ENCODE measurements at places on chromosomes 5 and 9.
A peak's percentile ranks its signal among the peaks of the same experiment; 100 is the strongest.

- no peak for DNase-seq
Measured at GRCh38 chr5:77298146-77298545, 87.7 kb downstream of the PDE8B start.

GRCh38 chr5:159095151-159095721, 4.5 kb downstream of the EBF1 start:
- DNase-seq, result no peak

DNA sequence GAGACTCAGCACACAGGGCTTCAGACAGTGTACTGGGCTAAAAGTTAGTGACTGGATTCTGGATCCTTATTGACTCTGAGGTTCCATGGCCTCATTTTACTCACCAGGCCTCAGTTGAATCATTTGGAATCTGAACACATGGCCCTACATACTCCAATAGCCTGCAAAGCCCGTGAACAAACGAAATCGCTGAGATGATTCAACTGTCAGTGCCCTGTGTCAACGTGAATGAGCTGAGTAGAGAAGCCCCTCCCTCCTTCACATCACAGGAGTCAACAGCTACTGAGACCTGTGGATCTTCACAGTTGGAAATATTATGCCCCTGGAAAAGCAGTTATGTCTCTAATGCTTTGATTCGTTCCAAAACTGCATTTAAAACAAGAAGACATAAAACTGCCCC, 429.3 kb downstream of the GADD45G start:
- no peak for DNase-seq

DNA sequence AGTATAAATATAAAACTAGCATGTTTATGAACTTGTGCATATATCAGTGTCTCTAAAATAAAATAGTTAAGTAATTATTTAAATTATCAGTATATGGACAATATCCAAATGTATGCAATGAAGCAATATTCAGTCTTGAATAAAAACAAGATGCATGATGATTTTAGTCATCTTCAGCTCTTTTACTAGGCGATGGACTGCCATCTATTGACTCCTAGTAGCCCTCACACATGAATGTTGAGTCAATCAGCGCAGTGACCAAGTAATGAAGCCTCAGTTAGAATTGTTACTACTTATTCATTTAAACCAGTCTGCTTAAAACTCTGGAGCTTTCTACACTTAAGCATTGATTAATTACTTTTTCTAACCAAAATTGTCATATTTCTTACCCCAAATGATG, 92.9 kb upstream of the GRHPR start:
- DNase-seq, result peak; percentile 10

DNA sequence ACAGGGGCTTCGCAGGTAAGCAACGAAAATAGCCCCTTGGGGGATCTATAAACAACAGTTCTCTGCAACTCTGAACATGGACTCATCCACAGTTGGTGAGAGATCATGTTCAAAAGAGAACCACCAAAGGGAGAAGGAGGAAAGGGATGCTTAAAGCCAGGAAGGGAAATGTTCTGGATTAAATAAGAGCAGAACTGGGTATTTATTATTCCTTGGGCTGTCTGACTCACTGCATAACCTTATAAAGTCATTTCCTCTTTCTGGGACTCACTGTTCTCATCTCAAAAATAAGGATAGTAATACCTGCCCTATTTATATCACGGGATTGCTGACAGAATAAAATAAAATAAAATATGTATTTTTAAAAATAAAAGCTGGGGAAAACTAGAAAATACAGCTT, 11.2 kb upstream of the MARCHF3 start:
- no peak for DNase-seq

DNA sequence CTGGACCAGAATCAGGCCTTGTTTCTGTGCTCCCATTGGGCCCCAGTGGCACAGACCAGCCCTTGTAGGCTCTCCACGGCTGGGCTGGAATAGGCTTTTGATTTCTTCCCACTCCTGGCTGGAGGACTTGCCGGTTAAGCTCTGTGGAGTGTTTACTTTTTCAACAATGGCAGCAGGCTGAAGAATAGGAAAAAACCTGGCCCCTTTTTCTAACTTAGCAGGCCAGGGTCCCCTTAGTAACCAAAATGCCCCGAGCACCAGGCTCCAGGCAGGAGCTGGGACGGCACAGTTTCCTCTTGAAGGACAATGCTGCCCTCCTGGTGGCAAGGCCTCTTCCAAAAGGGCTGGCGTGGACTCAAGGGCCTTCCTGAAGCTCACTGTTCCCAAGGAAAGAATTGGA, 230.3 kb downstream of the CRB2 start:
- no peak for DNase-seq

DNA sequence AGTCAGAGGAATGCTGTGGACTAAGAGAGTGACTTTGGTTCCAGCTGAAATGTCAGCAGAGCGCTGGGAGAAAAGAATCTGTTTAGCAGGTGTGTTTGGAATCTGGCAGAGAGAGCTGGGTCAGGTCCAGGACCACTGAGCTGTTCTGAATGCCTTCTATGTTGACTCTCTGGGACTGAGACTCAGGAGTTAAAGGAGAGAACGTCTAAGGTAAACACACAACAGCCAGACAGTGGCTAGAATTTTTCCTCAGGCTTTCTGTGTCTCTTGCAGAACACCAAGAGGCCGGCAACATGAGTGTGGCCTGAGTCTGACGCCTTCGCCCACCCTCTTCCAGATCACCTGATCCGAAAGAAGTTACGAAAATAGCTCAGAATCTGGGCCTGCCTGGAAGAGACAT, 107.2 kb upstream of the ZNF462 start:
- DNase-seq, result no peak

- DNase-seq, result no peak
Measured at GRCh38 chr5:147966829-147967228, 60.5 kb upstream of the C5orf46 start.

DNA sequence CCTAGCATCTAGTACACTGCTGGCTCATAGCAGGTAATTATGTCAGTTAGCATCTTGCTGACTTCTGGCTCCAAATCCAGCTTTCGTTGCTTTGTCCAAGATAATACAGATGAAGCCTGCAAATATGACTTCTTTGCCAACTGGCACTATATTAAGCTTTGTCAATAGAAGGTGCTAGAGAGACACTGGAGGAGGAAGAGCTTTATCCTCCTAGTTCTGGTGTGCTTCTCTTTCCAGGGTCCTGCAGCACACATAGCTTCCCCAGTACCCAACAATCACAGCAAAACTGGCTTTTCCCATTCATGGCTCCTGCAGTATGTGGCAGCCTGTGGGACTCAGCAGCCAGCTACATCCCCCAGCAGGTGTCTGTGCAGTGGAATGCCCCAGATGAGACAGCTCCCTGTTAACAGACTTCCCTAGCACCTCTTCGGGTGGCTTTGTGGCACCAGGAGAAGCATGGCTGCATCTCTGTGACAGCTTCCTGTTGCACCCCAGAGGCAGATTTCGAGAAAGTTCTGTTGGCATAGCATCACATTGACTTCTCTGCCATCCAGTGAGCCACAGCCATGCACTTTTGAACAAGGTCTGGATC, 147.8 kb downstream of the OXCT1 start:
- peak; percentile 25 for DNase-seq

DNA sequence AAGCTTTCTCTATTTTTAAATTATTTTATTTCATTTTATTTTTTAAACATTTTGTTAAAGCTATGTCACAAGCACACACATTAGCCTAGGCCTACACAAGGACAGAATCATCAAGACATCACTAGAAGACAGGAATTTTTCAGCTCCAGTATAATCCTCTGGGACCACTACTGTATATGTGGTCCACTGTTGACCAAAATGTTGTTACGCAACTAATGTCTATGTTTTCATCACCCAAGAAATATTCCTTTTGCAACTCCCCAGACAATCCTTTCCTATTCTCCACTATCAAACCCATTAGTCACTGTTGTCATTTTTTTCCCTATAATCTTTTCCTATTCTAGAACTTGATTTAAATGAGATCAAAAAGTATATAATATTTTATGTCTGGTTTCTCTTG, 2371.7 kb upstream of the C9orf72 start:
- DNase-seq, result no peak

- DNase-seq, result no peak
Measured at GRCh38 chr9:4886698-4887097, 94.0 kb downstream of the RCL1 start.

- DNase-seq, result no peak
Measured at GRCh38 chr9:127578627-127578951, 33.5 kb upstream of the STXBP1 start.

- no peak for DNase-seq
Measured at GRCh38 chr5:117561531-117561930, 986.9 kb upstream of the SEMA6A start.

GRCh38 chr9:27336126-27336525, 39.2 kb upstream of the EQTN start:
- no peak for DNase-seq

Data from HFFc6 (cell line).